ENCODE measurements at places on chromosomes 12 and 14.

- DNase-seq, result no peak
These were observed 1.2 kb upstream of the WSB2 start for GRCh38 chr12:118061873-118062843.

- DNase-seq, result no peak
These were observed 70.5 kb upstream of the TRIM9 start for GRCh38 chr14:51165415-51165814.

GRCh38 chr12:18965203-18965602 is 164.3 kb upstream of the PLEKHA5 start:
- DNase-seq, result no peak

- DNase-seq, result no peak
These were observed 4.4 kb upstream of the CTDSP2 start for GRCh38 chr12:57850854-57851430.

- DNase-seq, result no peak
These were observed 15.0 kb downstream of the GXYLT1 start for GRCh38 chr12:42129595-42130204.

GRCh38 chr14:93281937-93282336 is 50.9 kb downstream of the BTBD7 start:
- DNase-seq, result no peak

DNA sequence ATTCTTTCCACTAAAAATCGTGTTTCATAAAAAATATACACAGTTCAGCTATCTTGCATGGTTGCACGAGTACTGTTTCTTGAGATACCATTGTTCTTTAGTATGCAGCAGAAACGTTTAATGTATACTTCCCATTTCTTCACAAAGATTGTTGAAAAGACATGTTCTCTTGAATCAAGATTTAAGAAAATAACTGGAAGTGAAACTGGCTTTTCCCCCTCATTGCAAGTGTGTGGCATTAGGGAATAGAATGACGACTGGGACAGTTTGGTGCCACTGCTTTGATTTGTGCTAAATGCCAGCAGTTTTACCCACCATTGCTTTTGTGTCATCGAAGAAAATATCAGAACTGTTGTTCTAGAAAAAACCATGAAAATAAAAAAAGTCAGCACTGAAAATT is 20.3 kb upstream of the DHRS2 start:
- DNase-seq, result no peak

GRCh38 chr14:49961270-49962222 is 68.7 kb downstream of the ARF6 start:
- DNase-seq, result no peak

- no peak for DNase-seq
These were observed 5.9 kb downstream of the NEMP1 start for GRCh38 chr12:57072661-57073060.

DNA sequence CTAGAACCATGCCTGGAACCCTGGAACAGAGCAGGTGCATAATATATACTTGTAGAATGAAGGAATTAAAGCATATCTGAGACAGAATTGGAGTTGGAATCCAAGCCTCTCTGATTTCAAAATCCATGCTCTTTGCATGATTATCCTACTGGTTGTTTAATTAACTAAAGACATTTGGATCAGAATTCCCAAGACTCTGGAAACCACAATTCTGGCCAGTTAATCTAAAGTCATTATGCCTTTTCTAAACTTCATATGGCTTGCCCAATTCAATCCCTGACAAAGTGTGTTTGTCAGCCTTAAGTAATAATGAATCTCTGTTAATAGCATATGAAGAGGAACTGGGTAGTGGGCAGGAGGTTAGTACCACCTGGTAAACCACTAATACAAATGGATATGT is 422.6 kb downstream of the ATP23 start:
- DNase-seq, result no peak

DNA sequence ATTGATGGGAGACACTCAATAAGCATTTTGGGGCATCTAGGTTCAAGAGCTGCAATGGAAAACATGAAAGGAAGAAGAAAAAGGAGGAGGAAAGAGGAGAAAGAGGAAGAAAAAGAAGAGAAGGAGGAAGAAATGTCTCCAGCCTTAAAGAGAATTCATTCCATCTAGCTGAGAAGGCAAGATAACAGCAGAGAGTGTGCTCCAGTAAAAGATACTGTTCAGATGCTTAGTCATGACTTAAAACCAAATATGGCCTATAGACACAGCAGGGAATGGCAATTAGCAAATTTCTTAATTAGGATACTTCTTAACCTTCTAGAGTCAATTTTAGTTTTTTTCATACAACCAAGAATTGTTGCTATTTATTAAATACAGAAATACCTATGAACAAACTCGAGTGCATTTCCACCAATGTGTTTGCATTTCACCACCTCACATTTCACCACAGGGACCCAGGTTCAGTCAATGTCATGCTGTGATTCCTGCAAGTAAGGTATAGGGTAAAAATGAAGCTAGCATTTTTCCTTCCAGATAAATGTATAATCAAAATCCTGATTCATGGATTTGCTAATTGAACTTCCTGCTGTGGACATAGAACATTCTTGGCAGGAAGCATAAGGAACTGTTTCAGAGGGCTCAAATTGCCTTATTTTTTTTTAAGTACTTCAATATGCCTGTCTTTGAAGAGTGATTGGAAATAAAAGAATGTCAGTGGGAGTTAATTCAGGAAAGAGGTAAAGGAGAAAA is 177.8 kb downstream of the RPS29 start:
- DNase-seq, result no peak

DNA sequence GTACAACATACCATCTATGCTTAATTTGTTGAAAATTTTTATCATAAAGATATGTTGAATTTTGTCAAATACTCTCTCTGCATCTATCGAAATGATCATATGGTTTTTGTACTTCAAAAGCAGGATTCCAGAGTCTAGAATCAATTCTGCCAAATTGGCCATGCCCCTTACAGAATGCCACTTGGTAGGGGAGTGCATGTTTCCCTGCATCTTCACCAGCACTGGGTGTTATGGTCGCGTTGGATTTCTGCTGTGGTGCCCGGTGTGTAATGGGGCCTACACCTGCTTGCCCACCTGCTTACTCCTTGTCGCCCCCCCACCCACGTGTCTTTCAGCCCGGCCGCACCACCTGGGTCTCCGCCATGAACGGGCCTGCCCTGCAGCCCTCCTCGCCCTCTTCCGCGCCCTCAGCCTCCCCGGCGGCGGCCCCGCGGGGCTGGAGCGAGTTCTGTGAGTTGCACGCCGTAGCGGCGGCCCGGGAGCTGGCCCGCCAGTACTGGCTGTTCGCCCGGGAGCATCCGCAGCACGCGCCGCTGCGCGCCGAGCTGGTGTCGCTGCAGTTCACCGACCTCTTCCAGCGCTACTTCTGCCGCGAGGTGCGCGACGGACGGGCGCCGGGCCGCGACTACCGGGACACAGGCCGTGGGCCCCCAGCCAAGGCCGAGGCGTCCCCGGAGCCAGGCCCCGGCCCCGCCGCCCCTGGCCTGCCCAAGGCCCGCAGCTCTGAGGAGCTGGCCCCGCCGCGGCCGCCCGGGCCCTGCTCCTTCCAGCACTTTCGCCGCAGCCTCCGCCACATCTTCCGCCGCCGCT is 12.3 kb downstream of the SH2B3 start:
- no peak for DNase-seq

GRCh38 chr12:88571543-88571942 is 8.7 kb downstream of the KITLG start:
- DNase-seq, result no peak

GRCh38 chr14:105532735-105533141 is 6.4 kb downstream of the TMEM121 start:
- no peak for DNase-seq

GRCh38 chr12:75542942-75543341 is 31.5 kb upstream of the KRR1 start:
- DNase-seq, result no peak

DNA sequence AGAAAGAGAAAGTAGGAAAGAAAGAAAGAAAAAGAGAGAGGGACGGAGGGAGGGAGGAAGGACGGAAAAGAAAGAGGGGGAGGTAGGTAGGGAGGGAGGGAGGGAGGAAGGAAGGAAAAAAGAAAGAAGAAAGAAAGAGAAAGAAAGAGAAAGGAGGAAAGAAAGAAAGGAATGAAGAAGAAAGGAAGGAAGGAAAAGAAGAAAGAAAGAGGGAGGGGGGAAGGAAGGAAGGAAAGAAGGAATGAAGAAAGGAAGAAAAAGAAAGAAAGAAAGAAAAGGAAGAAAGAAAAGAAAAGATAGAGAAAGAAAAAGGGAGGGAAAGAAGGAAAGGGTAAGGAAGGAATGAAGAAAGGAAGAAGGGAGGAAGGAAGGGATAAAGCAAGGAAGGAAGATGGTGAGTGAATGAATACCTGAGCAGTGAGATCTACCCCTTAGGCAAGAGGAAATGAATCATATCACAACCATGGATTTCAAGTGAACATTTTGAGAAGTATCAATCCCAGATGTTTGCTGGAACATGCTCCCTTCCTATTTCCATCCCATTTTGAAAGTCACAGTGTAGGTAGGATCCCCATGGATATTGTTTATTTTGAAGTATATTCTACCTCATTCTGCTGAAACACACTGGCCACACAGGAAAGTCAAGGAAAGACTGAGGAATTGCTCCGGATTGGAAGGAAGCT is 639.4 kb upstream of the TBX3 start:
- DNase-seq, result no peak

GRCh38 chr12:67085699-67086098 is 183.5 kb upstream of the CAND1 start:
- DNase-seq, result no peak

GRCh38 chr14:43105305-43105704 is 1401.8 kb downstream of the FSCB start:
- no peak for DNase-seq

DNA sequence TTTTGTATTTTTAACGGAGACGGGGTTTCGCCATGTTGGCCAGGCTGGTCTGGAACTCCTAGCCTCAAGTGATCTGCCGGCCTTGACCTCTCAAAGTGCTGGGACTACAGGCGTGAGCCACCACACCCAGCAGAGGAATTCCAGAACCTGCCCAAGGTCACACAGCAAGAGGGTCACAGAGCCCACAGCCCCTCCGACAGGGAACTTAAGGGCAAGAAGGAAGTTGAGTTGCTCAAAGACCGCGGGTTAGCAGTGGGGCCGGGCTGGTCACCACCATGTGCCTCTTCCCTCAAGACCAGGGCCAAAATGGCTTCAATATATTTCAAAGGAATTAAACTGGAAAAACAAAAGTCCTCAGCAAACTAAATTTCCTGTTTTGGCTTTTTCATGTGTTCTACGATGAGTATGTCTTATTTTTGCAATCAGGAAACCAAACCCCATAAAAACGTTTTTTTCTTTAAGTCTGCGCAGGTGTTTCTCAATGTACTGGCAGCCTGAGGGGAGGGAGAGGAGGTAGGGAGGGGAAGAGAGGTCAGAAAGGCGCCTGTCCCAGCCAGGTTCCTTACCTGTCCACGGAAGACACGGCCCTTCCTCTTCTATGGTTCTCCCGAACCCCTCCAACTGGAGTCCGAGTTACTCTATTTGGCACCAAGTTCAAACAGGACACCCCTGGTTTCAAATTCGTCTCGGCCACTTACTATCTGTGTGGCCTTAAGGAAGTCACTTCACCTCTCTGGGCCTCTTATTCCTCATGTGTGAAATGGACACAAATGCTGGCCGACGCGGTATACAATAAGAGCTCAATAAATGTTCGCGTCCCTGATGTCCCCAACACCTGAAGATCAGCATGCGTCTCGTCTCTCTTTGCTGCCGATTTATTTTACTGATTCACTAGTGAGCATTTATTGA is 778 bp downstream of the SLC8B1 start:
- no peak for DNase-seq

DNA sequence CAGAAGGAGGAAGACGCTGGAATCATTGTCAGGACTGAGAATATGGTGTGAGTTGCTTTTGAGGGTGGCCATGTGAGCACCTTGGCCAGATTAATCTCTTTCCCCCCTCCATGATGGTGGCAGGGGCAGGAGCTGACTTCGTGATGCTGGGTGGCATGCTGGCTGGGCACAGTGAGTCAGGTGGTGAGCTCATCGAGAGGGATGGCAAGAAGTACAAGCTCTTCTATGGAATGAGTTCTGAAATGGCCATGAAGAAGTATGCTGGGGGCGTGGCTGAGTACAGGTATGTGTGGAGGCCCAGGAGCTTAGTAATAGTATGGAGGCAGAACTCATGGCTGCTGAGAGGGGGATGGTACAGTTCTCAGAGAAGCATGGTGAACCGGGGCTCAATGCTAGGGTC is 4.3 kb downstream of the TINF2 start:
- no peak for DNase-seq

DNA sequence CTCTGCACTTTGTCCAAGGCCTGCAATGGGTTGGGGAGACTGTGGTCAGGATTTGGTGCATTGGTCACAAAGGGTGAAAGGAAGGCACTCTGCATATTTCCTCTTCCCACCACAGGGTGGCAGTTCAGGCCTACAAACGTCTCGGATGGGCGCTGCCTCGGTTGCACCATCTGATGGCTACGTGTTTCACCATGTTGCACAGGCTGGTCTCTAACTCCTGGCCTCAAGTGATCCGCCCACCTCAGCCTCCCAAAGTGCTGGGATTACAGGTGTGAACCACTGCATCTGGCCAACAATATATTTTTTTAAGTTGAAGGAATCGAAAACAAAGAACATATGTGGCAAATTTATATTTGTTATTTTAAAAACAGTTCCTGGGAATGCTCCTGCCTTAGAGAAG is 35.1 kb downstream of the TMBIM6 start:
- no peak for DNase-seq

DNA sequence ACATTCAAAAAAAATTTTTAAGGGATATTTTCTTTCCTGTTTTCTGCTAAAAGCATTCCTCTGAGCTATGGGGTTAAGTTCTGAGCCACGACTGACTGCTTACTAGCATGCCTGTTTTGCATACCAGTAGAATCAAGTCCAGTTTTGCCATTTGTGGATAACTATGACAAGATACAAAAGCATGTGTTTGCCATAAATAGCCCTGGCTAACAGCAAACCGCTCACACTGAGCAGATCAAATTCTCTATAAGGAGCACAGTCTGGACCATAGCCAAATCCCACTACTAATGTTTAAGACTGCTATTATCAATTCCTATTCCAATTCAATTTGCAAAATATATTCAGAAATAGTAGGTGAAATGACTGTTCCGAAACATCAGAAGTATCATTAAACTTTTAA is 3.2 kb downstream of the CFL2 start:
- DNase-seq, result no peak

DNA sequence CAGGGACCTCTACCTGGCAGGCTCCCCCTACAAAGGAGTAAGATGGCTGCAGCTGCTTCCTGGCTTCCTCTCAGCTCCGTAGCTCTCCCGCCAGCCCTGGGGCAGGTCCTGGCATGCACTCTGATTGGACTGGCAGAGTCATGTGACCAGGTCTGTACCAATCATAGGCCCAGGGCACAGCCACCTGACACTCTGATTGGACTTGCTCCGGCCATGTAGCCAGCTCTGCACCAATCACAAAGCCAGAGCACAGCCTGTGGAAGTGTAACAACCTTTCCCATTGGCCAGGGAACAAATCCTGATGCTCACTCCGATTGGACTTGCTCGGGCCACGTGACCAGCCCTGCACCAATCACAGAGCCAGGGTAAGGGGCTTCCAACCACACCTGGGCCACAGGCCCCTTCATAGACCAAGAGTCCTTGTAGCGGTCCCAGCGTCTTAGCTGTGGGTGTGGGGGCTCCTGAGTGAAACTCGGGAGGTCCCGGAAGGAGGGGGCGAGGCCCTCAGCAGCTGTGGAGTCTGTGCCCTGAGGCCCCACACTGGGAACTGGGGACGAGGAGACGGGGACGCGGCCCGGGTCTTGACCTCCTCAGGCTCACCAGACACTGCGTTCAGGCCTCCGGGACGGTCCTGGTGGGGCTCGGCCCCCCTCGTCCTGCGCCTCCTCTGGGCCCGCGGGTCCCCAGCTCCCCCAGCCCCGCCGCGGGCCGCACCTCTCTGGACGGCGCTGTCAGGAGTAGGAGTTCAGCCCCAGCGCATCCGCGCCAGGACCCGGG is 210.6 kb downstream of the ADGRD1 start:
- no peak for DNase-seq
